ENCODE measurements at places on chromosomes 1 and 21. TPM values are rescaled to one million over a fixed set of nuclear protein-coding genes. Genes with fewer than 3 reads are reported as not detected.

- DNase-seq: no peak
Observed at GRCh38 chr1:35553851-35554250, 3.4 kb downstream of the KIAA0319L start.

- DNase-seq: no peak
Observed at GRCh38 chr1:31063631-31064030, 1.9 kb downstream of the PUM1 start.

DNA sequence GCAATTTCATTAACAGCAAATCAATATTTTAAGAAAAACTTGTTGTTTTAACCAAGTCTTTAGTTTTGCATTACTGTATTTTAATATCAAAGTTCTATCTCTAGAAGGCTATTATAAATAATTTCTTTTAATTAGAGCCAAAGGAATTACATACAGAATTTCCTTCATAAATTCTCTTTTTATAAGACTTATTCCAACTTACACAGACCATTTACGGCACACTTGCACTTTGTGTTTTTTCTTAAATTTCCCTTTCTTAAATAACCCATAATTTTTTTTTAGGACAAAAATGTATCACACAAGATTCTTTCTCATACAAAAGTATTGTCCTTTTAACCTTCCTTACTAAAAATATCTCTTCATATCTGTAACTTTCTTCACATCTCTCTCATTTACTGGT lies 458.5 kb upstream of the CHRM3 start:
- DNase-seq: no peak

DNA sequence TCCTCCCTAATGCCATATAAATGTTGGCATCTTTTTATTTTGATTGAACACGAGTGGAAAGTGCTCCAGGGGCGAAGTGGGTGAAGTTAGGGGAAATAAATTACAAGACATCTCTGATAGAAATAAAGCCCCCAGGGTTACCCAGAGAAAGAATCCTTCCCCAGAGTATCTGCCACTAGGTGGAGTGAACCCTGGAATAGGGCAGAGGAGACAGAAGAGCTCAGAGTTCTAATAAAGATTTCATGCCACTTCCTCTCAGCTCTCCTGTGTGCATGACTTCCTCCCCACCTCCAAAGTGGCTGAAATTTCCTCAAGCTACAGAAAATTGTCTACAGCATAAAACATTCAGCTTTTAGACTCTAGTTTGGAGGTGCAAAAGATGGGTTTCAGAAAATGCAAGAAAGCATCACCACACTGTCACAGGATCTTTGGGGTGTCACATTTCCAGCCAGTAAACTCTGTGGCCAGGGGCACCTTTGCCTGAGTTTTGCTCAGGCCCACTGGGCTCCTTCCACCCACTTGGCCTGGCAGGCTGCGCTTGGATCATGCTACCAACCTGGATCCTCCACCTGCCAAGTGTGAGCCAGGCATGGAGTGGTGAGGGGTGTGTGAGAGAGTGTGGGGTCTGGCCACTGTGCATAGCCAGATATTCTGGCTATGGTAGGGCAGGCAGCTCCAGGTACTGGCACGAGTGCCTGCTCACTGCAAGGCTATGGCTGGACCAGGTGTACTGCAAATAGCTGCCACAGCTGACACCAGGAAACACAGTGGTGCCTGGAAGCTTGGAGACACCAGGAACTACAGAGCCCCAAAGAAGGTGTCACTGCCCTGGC lies 208.8 kb upstream of the USP25 start:
- DNase-seq: no peak

DNA sequence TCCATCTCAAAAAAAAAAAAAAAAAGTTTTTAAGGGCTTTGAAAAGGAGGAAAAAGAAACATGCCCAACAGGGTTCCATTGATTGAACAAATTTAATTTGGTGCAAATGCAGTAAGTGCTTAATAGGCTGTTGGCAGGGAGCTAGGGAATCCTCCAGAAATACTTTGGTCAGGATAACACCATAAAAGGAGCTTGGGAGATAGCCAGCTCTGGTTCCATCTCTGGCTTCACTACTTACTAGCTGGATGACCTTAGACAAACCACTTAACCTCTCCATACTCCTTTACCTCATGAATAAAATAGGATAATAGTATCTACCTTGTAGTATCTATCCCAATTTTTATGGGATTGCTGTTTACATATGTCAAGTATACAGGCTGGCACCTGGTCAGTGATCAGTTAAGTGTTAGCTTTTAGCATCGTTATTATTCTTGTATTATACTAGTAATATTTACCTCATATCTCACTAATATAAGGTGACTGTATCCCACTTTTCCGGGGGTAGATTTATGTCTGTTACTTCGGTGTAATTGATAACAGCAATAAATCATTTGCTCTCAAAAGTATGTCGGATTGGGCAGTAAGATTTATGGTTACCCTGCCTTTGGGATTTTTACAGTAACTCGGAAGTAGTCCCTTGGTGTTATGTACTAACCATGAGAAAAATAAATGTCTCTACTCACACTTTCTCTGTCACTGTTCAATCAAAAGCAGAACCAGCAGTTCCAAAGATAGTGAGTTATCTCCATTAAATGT lies 36.4 kb downstream of the BTG3 start:
- DNase-seq: no peak

GRCh38 chr1:200733907-200734306 lies 4.8 kb upstream of the CAMSAP2 start:
- no peak for DNase-seq

GRCh38 chr1:234763910-234764309 lies 153.9 kb upstream of the IRF2BP2 start:
- DNase-seq: no peak

The ROR1 gene
- total RNA-seq: 10.8 TPM

The RNF186 gene
- total RNA-seq: not detected

The GIPC2 gene
- not detected for total RNA-seq

The ANGPTL1 gene
- total RNA-seq: 0.21 TPM
